ENCODE measurements at places on chromosomes 3 and 15. TPM values are rescaled to one million over a fixed set of nuclear protein-coding genes. Genes with fewer than 3 reads are reported as not detected.

DNA sequence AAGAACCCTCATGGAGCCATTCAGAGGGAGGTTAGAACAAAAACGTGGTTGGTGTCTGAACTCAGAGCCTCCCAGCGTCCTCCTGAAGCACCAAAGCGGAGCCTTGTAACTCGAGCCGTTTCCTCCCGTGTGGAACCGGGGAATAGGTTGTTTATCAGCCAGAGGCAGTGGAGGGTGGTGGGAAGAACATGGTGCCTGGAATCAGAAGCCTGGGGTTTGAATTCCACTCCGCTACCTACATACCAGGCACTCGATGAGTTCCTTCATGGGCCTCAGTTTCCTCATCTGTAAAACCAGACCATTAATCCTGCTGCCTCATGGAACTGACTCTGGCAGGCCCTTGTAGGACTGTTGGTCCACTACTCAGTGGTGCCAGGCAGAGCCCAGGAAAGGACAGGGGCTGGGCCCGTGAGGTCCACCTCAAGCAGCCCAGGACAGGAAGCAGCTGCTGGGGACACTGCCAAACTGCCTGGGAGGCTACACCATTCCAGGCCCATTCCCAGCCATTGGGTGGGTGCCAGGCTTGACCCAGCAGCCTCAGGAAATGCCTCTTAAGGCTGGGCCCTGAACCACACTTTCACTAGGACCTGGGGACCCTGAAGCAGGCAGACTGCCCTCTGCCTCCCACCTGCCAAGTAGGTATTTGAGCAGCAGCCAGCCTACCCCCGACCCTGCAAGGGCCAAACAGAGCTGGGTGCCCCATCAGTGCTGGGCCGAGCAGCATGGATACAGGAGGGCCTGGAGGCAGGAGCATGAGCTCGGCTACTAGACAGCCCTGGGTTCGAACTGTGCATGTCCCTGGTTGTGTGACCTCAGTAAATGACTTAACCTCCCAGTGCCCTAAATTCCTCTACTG, 33.4 kb downstream of the PRKCD start:
- DNase-seq, result peak; percentile 39

DNA sequence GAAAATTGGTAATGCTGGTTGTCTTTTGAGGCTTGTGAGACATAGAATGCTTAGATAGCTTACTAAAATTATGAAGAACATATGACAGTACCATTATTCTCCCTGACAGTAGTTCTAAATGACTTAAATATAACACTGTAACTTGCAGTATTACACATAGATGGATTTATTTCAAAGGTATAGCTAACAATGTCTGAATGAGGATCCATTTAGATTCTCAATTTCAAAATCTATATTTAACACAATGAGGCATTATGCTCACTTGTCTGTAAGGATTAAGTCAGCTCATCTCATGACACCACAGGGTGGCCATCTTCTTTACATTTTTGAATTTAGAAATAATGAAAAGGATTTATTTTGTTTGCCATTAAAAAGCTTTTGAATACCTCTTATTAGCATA, 108.4 kb downstream of the CCNL1 start:
- no peak for DNase-seq

DUOX1 gene
- total RNA-seq, result not detected

DNA sequence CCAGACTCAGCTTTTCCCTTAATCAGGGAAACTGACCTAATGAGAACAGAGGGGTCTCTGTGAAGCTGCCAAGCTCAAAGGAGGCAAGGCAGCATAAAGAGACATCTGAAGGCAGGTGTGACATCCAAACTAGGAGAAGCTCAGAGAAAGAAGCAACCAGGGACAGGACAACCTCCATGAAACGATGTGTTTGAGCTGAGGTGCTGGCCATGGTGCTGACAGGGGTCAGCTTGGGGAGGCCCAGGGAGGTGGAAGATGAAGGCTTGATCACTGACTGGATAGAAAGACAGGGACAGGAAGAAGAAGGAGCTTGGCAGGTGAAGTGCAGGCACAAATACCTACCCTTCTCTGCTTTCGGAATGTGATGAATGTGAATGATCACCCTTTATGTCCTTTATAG, 179.5 kb upstream of the NSMCE3 start:
- no peak for DNase-seq

DNA sequence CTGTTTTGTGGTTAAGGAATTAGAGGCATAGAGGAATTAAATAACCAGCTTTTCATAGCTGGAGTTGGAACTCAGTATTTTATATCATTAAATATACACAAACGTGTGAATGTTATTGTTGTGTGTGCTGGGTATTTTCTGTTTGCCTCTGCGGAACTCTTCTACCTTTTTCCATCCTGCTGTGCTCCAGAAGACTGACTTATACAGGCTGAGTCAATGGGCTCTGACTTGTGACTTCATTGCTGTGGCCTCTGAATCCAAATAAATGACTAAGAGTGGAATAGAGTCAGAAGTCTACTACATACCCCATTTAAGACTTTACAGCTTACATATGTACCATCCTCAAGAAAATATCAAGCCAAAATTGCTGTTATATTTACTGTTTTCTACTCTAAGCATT, 17.6 kb downstream of the ARIH1 start:
- DNase-seq, result peak; percentile 90

DNA sequence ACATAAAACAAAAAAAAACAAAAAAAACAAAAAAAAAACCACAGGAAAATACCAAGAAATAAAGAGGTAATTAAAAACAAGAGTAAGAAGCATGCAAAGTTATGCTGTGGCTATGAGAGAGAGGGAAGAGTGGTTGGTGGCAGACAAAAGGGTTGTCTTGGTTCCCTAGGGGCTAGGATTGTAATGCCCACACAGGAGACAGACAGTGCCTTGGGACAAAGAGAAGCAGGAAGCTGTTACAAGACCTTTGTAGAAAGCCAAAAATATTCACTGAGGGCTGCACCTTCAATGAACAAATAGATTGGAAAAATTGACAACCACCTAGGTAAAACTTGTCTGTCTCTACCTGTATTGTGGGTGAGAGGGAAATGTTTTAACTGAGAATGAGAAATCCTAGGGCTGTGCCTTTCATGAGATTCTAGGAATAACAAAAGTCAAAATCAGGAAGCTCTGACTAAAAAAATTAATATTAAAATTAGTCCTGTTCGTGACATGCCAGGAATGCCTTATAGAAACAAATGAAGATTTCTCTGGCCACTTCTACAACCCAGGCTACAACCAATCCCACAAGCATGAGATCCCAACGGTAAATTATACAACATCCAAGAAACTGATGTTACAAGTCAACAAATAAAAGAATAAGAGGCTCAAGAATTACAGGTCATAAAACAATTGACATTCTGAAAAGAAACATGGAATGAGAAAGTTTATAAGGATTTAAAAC, 45.0 kb upstream of the PRICKLE2 start:
- peak; percentile 47 for DNase-seq

DNA sequence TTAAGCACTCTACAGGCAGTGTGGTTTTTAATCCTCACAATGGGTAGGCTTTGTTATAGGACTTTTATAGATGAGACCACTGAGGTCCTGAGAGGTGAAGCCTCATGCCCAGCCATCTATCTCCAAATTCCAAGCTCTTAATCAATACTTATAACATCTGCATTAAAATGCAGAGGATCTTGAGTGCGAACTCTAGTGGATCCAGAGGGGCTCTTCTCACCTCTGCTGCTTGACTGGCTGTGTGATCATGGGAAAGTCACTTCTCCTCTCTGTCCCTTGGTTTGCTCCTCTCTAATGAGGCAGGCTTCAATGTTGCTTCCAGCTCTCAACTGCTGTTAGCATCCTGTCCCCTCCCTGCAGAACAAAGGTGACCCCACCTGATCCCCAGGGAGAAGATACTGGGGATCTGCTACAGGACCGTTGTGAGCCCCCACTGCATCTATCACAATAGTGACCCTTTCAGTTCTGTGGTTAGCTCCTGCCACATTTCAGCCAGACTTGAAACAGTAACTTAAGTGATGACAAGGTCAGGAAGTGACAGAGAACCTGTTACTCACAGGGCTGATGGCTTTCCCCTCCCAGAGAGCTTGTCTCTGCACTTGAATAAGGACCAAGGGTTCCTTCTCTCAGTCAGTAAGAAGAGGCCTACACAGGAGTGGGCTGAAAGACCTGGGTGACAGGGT, 1.3 kb downstream of the SLC27A2 start:
- no peak for DNase-seq

RETNLB gene
- not detected for total RNA-seq

DNA sequence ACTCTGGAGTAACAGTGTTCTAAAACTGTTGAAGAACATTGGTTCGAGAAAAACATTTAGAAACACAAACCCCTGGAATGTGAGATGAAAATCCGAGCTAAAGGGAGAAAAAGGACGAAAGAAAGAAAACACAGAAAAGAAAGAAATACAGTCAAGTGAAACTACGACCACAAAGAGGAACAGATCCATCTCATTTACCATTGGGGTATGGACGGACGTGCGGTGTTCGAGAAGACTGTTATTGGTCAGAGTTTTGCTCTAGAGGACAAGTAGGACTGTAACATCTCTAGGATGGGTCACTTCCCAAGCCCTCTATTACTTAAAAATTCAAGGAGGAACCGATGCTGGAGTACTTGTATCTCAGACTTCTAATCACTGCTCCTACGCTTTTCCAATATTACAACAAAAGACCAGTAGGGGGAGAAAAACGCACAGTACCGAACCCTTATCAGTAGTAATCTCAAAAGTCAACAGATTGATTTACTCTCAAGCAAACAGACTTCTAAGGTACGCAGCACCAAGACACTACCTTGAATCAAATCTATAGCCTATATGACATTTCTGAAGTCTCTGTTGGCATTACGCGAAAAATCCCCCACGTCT, 1.1 kb upstream of the PIK3CA start:
- DNase-seq, result peak; percentile 68

GRCh38 chr3:4943549-4943948, 35.7 kb upstream of the BHLHE40 start:
- DNase-seq, result no peak

DNA sequence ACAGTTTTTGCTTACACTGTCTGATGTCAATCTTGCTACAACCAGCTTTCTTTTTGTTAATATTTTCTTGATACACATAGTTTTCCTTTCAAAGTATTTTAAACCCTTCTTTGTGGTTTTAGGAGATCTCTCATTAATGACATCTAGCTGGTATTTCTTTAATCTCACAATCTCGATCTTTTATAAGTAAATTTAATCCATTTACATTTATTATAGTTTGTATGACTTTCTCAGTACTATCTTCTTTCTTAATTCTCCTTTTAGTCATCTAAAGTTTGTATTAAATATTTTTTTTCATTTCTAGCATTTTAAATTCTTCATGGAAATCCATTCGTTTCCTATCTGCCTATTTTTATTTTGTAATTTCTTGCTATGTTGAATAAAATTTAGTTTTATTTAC, 55.4 kb downstream of the MRPL3 start:
- no peak for DNase-seq

- DNase-seq, result peak; percentile 61
Measured at GRCh38 chr3:170524073-170524472, 61.8 kb downstream of the SLC7A14 start.

- DNase-seq, result no peak
Measured at GRCh38 chr3:194933465-194933864, 247.8 kb downstream of the FAM43A start.

SLC51A gene
- not detected for total RNA-seq

SLC9C1 gene
- not detected for total RNA-seq

DNA sequence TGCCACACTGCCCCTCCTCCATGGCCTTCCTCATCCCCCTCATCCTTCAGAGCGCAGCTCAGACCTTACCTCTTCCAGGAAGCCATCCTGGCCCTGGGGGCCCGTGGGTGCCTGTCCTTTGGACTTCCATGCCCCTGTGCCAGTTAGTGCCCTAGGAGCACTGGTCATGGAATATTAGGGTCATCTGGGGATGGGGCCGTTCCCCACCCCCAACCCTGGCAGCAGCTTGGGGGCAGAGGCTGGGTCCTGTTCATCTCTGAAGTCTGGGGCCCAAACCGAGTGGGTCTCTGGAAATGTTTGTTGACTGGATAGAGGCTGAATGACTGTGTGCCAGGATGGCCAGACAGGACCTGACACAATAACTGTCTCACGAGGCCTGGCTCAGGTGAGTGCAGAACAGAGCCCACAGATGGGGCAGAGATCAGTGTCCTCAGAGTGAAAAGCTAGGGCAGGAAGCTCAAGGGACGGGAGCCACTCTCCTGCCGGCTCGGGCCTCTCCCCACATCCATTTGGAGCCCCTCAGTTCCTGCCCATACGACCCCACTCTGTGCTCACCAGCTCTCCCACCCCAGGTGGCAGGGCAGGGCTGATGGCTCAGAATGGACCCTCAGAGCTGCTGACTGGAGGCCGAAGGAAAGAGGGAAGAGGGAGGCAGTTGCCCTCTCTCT, 62.5 kb downstream of the TLE3 start:
- no peak for DNase-seq

DNA sequence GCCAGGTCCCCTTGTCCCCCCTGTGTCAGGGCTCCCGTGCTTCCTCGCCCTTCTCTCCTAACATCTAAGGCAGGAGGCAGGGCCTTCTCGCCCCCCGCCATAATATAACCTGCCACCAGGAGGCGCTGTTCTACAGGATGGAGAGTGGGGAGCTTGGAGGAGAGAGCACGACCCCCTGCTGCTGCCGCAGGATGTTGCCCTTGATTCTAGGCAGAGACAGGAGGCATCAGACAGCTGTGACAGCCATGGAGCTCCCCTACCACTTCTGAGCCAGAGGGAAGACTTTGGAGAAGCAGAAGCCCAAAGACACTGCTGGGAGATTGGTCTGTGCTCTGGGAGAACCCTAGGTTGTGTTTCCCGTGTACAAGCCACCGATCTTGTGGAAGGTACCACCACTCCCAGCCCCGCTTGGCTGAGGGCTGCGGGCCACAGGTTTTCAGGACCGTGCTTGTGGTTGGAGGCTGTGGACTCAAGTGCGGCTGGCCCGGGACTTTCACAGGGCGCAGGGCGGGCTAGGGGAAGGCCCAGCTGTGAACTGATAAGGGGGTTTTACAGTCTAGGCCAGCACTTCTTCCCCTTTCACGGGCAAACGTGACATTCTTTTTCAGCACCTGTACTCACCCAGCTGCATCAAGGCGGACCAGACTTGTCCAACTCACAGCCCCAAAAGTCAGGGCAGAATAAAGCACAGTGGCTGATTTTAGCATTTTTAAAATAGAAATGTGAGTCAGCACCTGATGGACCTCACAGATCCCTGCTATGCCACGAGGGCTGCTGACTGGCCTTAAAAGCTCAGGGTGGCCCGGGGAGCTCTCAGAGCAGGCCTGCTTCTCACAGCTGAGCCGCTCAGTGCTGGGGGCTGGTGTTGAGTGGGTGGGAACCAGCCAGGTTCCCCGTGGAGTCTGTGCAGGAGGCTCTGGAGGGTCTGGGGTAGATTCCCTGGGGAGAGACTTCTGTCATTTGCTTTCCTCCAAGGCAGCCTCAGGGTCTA, 2.6 kb upstream of the TIGIT start:
- DNase-seq, result peak; percentile 37

MST1R gene
- not detected for total RNA-seq

CPN2 gene
- not detected for total RNA-seq

DNA sequence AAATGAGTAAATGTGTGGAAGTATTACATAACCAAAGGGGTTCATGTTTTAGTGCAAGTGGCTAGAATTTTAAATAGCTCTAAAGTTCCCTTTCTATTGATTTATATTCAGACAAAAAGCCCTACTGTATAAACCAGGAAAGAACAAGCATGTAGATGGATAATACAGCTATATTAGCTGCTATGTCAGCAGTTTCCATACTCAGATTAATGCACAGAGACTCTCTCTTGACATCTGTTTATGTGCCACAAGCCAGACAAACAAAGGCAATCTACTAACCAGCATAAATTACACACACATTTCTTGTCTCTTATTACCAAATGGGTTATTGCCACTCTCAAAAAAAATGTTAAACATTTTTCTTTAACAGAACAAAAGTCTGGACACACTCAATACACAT, 760.1 kb upstream of the NECTIN3 start:
- no peak for DNase-seq

- DNase-seq, result peak; percentile 28
Measured at GRCh38 chr15:58611731-58612676, 137.5 kb downstream of the ADAM10 start.

ERICH6 gene
- total RNA-seq, result not detected

TRPM7 gene
- 49.4 TPM for total RNA-seq

ST8SIA2 gene
- total RNA-seq, result not detected
